ENCODE measurements at places on chromosomes 6 and 20.

GRCh38 chr6:160804639-160805038 lies 102.6 kb downstream of the PLG start:
- no peak for DNase-seq

- no peak for DNase-seq
These were observed 245.8 kb upstream of the SULF2 start for GRCh38 chr20:48031122-48031521.

DNA sequence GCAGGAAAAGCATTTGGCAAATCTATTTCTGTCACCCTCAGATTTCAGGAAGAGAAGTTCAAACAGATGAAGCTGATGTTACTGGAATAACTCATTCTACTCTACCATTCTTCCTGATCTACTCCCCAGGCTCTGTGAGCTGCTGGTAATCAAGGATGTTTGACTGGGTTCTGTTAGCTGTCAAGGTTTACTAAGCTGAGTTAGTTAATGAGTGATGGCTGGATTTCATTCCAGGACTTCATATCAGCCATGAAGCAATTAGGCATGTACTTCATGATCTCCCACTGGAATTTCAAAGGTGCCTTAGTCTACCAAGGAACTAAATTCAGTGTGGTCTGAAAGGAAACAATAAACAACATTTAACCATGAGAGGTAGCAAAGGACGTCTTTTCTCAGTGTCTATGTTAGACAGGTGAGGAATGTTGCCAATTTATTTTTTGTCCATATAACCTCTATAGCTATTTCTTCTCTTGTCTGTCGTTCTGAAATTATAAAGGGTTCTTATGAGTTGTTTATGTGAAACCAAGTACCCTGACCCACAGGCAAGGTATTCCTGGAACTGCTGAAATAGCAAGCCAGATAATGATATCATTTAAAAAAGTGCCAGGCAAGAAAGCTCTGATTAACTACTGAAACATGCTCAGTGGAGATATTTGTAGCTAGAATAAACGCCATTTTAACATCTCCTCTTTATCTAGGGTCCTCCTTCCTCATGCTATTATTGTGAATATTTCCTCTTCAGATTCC lies 112.9 kb downstream of the BACH2 start:
- DNase-seq, result no peak

- DNase-seq, result no peak
These were observed 2.1 kb downstream of the USP49 start for GRCh38 chr6:41892921-41893564.

DNA sequence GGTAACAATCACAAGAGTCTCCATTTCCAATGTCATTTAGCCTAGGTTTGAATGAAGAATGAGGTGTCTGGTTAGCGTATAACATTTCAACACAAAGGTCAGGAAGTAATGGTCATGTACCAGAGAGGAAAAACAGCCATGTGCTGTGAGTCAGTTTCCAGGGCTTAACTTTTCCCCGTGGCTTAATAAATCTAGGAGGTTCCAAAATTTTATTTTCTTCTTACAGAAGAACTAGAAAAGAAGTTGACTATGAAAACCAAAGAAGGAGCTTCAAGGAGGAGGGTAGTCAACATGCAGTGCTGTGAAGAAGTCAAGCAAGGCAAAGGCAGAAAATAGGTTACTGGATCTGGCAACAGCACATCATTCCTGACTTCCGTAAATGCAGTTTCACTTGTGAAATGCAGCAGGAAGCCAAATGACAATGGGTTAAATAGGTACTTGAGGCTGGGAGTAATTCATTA lies 8.4 kb upstream of the GABRR2 start:
- DNase-seq, result no peak

DNA sequence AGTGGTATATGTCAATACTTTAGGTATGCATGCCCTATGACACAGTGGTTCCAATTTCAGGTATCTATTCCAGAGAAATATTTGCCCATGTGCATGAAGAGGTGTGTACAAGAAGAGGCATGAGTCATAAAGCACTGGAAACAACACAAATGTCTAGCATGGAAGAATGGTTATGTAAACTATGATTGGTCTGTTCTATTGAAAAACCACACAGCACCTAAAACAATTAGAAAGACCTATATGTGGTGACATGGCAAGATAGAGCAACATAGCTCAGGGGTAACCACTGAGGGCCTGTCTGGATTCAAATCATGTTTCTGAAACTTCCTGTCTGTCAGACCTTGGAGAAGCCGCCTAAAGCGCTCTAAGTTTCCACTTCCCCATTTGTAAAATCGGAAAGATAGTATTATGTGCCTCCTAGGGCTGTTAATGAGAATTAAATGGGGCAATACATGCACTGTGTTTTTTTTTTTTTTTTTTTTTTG lies 76.0 kb upstream of the SHLD1 start:
- DNase-seq, result no peak

- DNase-seq, result no peak
These were observed 149.7 kb downstream of the AIG1 start for GRCh38 chr6:143210420-143210819.

Data from SJCRH30 (cell line).